ENCODE measurements at places on chromosomes 6 and 20. TPM values are rescaled to one million over a fixed set of nuclear protein-coding genes. Genes with fewer than 3 reads are reported as not detected.

DNA sequence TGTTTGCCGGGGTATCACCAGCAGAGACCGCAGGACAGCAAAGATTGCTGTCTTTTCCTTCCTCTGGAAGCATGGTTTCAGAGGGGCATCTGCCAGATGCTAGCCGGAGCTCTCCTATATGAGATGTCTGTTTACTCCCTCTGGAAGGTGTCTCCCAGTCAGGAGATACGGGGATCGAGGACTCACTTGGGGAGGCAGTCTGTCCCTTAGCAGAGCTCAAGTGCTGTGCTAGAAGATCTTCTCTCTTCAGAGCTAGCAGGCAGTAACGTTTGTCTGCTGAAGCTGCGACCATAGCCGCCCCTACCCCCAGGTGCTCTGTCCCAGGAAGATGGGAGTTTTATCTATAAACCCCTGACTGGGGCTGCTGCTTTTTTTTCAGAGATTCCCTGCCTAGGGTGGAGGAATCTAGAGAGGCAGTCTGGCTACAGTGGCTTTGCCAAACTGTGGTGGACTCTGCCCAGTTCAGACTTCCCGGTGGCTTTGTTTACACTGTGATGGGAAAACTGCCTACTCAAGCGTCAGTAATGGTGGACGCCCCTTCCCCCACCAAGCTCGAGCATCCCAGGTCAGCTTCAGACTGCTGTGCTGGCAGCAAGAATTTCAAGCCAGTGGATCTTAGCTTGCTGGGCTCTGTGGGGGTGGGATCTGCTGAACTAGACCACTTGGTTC lies 133.0 kb upstream of the FLRT3 start:
- no peak for DNase-seq

Gene COX4I2
- total RNA-seq, result 7.1 TPM

GRCh38 chr6:119442776-119443184 lies 93.2 kb upstream of the MAN1A1 start:
- DNase-seq, result no peak

Gene ENPP5
- 2.8 TPM for total RNA-seq

DNA sequence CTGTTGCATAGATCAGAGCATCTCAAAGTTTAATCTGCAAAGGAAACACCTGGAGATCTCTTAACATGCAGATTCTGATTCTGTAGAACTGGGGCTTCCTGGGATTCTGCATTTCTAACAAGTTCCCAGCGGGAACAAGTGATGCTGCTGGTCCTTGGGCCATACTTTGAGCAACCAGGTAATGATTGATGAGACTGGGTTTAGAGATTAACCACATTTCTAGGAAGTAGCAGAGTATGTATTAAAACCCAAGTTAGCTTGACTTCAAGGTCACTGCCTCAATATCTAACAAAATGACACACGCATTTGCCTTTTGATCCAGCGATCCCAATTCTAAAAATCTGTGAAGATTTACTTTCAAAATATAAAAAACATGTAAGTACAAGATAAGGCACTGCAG lies 83.0 kb upstream of the DTNBP1 start:
- no peak for DNase-seq

Data from Right ventricle myocardium inferior (tissue), 1 donor.